ENCODE measurements at places on chromosomes 1 and 21. TPM values are rescaled to one million over a fixed set of nuclear protein-coding genes. Genes with fewer than 3 reads are reported as not detected.

The SLC44A3 gene
- total RNA-seq: 5.9 TPM

The GPR25 gene
- total RNA-seq: not detected

The COL9A2 gene
- total RNA-seq: 0.27 TPM

The PLCH2 gene
- total RNA-seq: 0.16 TPM

The SLFNL1 gene
- total RNA-seq: 0.16 TPM

The TMPRSS2 gene
- not detected for total RNA-seq

The OR2T11 gene
- total RNA-seq: not detected

The SLC9A1 gene
- total RNA-seq: 19.5 TPM

The CFAP107 gene
- total RNA-seq: not detected
